Endothelial cell of umbilical vein (primary cell): ENCODE measurements at places on chromosomes 1 and 21. TPM values are rescaled to one million over a fixed set of nuclear protein-coding genes. Genes with fewer than 3 reads are reported as not detected.

DNA sequence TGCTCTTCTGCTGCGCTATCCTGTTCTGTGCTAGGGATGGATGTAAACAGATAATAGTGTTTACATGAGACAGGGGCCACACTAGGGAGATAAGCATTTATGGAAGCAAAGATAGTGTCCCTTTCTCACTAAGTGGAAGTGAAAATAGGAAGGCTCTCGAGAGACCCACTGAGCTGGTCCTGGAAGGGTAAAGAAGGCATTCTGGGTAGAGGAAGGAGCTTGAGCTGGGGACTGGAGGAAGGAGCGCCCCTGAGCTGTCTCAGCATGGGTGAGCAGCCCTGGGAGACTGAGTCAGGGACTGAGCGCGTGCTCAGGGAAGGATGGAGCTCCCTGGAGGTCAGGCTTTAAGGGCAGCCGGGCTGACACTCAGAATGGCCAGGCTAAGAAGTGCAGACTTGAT lies 93.3 kb downstream of the IGSF21 start:
- DNase-seq: no peak

The CDC20 gene
- total RNA-seq: 156 and 170 TPM in 2 replicates

The OR2L13 gene
- total RNA-seq: not detected in 2 replicates

The FCN3 gene
- not detected in 2 replicates for total RNA-seq
